ENCODE measurements at places on chromosomes 12 and 14.

DNA sequence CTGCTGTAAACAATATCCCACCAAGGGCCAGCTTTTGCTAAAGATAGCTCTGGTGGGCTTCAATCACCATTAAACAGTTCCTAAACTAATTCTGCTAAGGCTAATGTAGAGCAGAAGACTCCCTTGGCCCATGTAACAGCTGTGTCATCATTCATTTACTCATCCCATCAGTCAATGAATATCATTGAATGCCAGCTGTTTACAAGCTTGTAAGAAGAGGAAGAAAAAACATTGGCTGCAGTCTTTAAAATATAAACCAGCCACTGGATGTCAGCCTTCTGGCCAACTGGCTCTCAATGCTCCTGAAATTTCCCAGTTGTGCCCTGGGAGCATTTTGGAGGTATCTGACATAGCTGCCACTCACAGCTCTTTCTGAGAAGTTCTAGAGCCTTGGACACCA, 18.0 kb upstream of the MAP3K9 start:
- no peak for DNase-seq

- DNase-seq: no peak
These were observed 167.5 kb upstream of the PRICKLE1 start for GRCh38 chr12:42756841-42757623.

DNA sequence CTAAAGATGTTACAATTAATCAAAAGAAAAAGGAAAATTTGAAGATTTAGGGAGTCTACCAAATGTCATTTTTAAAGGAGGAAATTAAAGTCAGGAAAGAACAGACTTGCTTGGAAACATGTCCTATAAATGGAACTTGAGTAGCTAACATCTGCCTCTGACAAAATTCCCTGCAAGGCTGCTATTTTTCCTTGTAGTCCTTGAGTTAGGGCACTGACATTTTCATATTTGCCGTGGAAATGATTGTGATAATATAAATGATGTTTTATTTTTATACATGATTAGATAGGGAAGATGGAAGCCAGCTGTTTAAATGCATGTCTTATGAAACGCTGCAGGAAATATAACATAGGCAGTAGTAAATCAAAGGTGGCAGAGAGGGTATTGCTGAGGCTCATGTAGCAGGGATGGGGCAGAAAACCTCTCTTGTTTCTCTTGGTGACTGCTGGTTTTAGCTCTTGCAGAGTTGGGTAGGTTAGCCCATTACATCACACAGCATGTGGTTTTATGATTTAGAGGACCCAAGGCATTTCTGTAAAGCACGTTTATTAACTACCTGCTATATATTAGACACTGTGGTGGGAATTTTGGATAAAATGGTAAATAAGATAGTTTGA, 21.7 kb downstream of the NUBPL start:
- no peak for DNase-seq

- no peak for DNase-seq
These were observed 388.8 kb upstream of the USP15 start for GRCh38 chr12:61871485-61871810.

GRCh38 chr12:113519464-113520307, 48.0 kb upstream of the LHX5 start:
- no peak for DNase-seq

GRCh38 chr12:89827592-89827991, 119.0 kb upstream of the ATP2B1 start:
- no peak for DNase-seq

DNA sequence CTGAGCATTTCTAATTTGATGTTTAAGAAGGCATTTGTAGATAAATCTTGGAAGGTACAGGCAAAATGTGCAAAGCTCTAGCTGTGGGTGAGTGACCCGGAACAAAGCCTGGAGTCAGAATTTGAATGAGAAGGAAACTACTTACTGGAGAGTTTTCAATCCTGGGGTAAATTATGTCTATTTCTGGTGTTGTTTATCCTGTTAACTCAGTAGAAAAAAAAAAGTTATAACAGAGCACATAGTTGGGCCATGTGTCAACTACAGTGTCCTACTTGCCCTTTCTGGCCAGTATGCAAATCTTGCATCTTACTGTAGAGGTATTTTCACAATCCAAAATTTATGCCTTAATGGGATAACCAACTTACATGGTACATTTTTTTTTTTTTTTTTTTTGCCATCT, 182.3 kb downstream of the SYNE2 start:
- no peak for DNase-seq

GRCh38 chr14:89926694-89927093, 27.8 kb downstream of the EFCAB11 start:
- DNase-seq: no peak

DNA sequence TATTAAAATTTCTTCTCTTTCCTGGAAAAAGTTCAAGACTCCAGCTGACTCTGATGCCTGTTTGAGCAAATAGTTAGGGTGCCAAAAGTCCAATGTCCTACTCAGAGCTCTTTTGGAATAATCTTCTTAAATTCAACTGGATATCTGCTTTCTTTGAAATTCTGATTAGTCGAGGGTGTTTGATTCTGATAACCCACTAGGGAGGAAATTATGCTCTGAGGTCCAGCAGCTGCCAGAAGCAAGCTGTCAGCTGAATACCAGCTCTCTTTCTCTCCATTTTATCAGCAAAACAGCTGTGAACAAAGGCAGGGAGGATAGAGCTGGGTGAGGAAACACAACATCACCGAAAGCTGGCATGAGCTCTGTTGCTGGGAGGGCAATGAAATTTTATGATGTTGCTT, 141.5 kb downstream of the CAND1 start:
- DNase-seq: no peak

- no peak for DNase-seq
These were observed 340.2 kb upstream of the DDHD1 start for GRCh38 chr14:53493320-53493719.

DNA sequence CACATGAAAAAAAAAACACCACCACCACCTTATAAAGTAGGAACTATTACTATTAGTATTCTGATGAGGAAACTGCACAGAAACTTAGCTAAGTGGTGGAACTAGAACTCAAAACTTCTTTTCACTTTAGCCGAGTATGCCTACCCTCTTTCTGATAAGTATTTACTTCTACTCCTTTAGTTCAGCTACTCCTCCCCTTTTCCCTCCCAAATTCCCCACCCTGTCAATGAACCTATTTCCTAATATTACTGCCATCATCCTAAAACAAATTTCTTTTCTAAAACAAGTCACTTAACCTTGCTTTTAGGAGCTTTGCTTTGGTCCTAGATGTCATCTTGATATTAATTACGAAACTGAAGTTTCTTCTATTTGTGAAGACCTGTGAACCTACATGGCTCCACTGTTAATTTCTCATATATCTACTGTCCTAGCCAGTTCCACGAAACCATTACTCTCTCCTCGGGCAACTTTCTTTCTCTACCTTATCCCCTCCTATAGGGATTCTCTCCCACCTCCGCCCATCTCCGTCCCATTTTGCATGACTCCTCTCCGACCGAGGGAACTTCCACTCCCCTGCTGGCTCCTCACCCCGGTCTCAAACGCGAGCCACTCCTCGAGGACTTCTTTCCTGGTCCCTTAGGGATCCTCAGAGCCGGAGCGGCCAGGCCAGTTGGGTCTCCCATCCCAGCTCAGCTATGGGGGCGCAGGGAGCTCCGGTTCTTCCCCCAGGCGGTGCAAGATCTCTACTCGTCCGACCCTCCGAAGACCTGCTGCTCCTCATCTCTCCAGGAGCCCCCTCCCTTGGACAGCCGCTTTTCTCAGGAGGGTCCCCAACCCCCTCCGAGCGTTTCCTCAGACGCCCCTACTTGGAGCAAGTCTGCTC, 1.1 kb downstream of the NUMB start:
- no peak for DNase-seq

DNA sequence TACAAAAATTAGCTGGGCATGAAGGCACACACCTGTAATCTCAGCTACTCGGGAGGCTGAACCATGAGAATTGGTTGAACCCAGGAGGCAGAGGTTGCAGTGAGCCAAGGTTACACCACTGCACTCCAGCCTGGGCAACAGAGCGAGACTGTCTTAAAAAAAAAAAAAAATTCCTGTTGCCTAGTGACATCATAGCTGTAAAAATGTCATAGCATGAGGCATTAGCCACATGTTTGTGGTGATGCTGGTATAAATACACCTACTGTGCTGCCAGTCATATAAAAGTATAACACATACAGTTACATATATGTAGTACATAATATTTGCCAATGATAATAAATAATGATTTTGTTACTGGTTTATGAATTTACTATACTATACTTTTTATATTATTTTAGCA, 22.2 kb downstream of the SLC41A2 start:
- DNase-seq: no peak

- no peak for DNase-seq
These were observed 1.2 kb downstream of the NUDT4 start for GRCh38 chr12:93378998-93379325.

GRCh38 chr14:50823051-50823761, 7.8 kb downstream of the NIN start:
- no peak for DNase-seq

GRCh38 chr12:114141921-114142564, 175.9 kb upstream of the RBM19 start:
- DNase-seq: no peak
